ENCODE measurements at places on chromosomes 5 and 9.

DNA sequence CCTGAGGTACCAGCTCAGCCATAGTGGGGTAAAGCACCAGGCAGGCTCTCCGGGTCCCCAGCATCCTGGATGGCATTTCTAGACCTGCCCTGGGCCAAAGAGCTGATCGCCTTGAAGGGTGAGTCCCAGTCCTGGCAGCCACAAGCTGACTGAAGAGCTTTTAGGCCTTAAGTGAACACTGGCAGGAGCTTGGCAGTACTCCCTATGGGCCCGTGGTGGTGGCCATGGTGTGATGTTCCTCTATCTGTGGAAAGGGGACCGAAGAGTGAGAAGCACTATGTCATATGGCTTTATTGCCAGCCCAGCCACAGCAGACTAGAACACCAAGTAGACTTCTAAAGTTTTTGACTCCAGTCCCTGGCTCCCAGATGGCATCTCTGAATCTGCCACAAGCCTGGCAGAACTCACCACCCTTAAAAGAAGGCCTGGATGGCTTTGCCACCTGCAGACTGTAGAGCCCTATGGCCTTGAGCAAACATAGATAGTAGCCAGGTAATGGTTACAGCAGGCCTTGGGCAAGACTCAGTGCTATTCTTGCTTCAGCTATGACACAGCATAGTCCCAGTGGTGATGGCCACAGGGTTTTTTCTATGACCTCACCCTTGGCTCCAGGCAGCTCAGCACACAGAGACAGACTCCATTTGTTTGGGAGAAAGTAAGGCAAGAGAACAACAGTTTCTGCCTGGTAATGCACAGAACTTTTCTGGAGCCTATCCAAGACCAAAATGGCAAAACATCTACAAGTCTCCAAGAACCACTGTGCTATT lies 801.5 kb upstream of the DMAC1 start:
- H3K4me1 ChIP-seq: no peaks in the 10 kb centered on the region
- no peak overlapping the region for H3K4me3 ChIP-seq
- H3K27ac ChIP-seq: no peak overlapping the region
- no peak for DNase-seq
- no peaks in the 10 kb centered on the region for H3K27me3 ChIP-seq

GRCh38 chr5:57383093-57383861 lies 99.3 kb downstream of the ACTBL2 start:
- H3K4me3 ChIP-seq: peak overlapping the region; percentile 36
- H3K27me3 ChIP-seq: no peaks in the 10 kb centered on the region
- no peaks in the 10 kb centered on the region for H3K36me3 ChIP-seq
- no peak for DNase-seq
- peak overlapping the region; percentile 78 for H3K27ac ChIP-seq
- H3K4me1 ChIP-seq: peaks cover 9% of the 10 kb centered on the region

- no peaks in the 10 kb centered on the region for H3K36me3 ChIP-seq
- peaks cover 67% of the 10 kb centered on the region for H3K4me1 ChIP-seq
- peak overlapping the region; percentile 76 for H3K27ac ChIP-seq
- H3K4me3 ChIP-seq: no peak overlapping the region
- DNase-seq: no peak
- no peaks in the 10 kb centered on the region for H3K27me3 ChIP-seq
Observed at GRCh38 chr5:136013559-136013958, 15.2 kb upstream of the TGFBI start.

GRCh38 chr5:84251503-84251902 lies 133.2 kb downstream of the EDIL3 start:
- DNase-seq: no peak
- H3K4me3 ChIP-seq: no peak overlapping the region
- H3K27me3 ChIP-seq: no peaks in the 10 kb centered on the region
- no peak overlapping the region for H3K27ac ChIP-seq
- H3K36me3 ChIP-seq: no peaks in the 10 kb centered on the region

DNA sequence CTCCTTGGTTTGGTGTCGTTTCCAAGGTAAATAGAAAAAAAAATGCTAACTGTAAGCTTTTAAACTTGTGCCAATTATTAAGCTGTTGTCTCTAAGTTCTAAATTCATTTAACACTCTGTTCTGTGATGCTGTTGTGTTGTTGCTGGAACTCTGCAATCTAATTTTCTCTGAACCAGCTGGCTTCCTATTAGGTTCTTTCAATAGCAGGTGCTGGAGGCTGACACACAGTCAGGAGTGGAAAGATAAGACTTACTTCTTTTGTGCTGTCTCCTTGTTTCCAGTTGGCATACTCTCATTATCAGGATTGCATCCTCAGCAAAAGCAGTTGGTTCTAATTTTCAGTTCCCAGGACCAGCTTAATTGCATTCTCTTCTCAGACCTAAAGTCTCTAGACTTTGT lies 1252.6 kb upstream of the NUDT12 start:
- no peak for DNase-seq
- no peaks in the 10 kb centered on the region for H3K27me3 ChIP-seq
- no peaks in the 10 kb centered on the region for H3K4me1 ChIP-seq
- H3K4me3 ChIP-seq: no peak overlapping the region
- peaks cover 2% of the 10 kb centered on the region for H3K36me3 ChIP-seq

DNA sequence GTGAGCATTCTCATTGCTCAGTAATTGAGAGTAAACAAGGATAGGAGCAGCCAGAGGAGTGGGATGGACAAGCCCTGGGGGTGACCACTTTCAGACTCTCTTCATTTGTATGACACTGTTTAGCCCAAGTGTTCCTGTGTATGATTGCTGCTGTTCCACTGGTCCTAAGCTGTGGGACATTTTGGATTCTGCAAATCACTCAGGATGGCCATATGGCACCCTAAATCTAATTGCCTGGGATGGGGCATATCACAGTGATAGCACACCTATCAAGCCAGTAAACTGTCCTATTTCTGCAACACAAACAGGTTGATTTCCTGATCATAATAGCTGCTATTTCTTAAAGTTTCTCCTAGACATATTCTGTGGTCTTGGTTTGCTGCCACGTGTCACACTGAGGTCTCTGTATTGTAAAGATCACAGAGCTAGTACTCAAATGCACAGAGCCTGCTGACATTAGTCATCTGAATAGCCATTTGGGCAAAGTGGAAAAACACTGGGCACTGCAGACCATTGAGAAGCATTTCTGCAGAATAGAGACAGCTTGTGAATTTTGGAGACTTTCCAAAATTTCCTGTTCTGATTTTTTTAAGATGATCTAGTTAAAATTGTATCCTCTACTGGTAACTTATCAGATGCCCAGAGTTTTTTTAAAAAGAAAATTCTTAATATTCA lies 320.2 kb downstream of the RFX3 start:
- H3K27ac ChIP-seq: no peak overlapping the region
- DNase-seq: no peak
- H3K27me3 ChIP-seq: peaks cover 4% of the 10 kb centered on the region
- no peaks in the 10 kb centered on the region for H3K36me3 ChIP-seq
- no peak overlapping the region for H3K4me3 ChIP-seq

DNA sequence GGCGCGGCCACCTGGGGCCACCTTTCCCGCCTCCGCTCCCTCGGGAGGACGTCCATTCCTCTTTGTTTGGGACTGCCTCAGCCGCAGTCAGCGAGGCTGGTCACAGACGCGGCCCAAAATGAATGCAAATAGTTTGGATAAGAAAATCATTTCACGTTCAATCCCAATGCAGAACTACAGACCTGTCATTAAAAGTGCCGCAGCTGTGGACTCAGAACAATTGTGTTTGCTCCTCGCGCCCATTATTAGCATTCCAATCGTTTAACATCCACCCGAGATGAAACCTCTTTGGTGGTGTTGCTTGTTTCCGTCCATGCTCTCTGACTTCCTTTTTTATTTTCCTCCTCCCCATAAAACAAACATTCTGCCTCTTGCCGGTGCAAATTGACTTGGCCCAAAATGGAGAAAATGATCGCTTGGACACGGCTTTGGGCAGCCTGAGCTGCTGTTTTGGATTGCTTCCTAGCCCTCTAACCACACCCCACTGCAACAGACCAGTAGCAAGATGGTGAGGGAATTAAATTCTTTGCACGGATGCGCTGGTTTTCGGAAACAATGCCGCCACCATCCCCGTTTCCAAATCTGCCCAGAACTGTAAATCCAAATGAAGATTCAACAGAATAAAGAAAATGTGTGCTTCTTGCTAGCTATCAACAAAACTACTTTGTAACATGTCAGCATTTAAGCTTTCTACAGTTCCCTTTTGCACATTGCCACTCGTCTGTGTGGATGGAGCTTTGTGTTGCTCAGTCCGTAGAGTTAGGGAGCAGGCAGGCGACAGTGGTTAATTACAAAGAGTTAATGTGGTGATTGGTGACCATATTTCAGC lies 784 bp downstream of the NLN start:
- H3K36me3 ChIP-seq: no peaks in the 10 kb centered on the region
- peak overlapping the region; percentile 85 for H3K4me3 ChIP-seq
- H3K4me1 ChIP-seq: peaks cover 20% of the 10 kb centered on the region
- peak overlapping the region; percentile 93 for H3K27ac ChIP-seq
- DNase-seq: peak; percentile 52
- H3K27me3 ChIP-seq: no peaks in the 10 kb centered on the region

- H3K36me3 ChIP-seq: no peaks in the 10 kb centered on the region
- H3K27ac ChIP-seq: no peak overlapping the region
- no peak for DNase-seq
- H3K27me3 ChIP-seq: no peaks in the 10 kb centered on the region
- H3K4me3 ChIP-seq: no peak overlapping the region
- peaks cover 21% of the 10 kb centered on the region for H3K4me1 ChIP-seq
Observed at GRCh38 chr5:17309462-17309861, 92.0 kb downstream of the BASP1 start.

- H3K4me1 ChIP-seq: no peaks in the 10 kb centered on the region
- no peak overlapping the region for H3K27ac ChIP-seq
- H3K4me3 ChIP-seq: no peak overlapping the region
- no peaks in the 10 kb centered on the region for H3K27me3 ChIP-seq
Observed at GRCh38 chr5:127922603-127923002, 161.0 kb upstream of the SLC12A2 start.

- no peak for DNase-seq
- H3K27me3 ChIP-seq: peaks cover 2% of the 10 kb centered on the region
- H3K27ac ChIP-seq: no peak overlapping the region
- H3K4me1 ChIP-seq: peaks cover 3% of the 10 kb centered on the region
- H3K36me3 ChIP-seq: no peaks in the 10 kb centered on the region
Observed at GRCh38 chr9:105679257-105680022, 14.9 kb upstream of the TMEM38B start.

- DNase-seq: no peak
- no peaks in the 10 kb centered on the region for H3K4me1 ChIP-seq
- peaks cover 11% of the 10 kb centered on the region for H3K36me3 ChIP-seq
- H3K4me3 ChIP-seq: no peak overlapping the region
- no peaks in the 10 kb centered on the region for H3K27me3 ChIP-seq
- H3K27ac ChIP-seq: no peak overlapping the region
Observed at GRCh38 chr5:154970759-154971158, 29.9 kb downstream of the MRPL22 start.

- no peaks in the 10 kb centered on the region for H3K27me3 ChIP-seq
- no peaks in the 10 kb centered on the region for H3K36me3 ChIP-seq
- peaks cover 41% of the 10 kb centered on the region for H3K4me1 ChIP-seq
- no peak for DNase-seq
- no peak overlapping the region for H3K27ac ChIP-seq
Observed at GRCh38 chr5:133930813-133931090, 37.7 kb downstream of the C5orf15 start.

DNA sequence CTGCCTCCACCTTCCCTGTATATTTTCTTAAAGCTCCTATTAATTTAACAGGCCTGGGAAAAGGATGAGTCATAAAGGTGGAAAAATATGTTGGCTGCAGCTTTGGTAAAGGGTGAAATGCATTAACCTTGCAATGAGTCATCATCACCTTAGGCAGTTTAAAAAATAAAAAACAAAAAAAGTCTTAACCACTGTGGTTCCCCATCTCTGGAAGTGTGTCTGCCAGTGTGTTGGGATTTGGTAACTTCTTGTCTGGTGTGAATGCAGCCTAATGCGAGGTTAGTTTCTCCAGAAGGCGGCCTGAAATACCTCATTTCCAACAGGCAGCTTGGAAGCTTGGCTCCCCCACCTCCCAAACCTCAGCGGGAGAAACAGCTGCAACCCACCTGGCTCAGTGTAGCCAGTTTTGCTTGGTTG lies 265.3 kb upstream of the GAS1 start:
- DNase-seq: no peak
- no peaks in the 10 kb centered on the region for H3K27me3 ChIP-seq
- H3K36me3 ChIP-seq: no peaks in the 10 kb centered on the region
- H3K27ac ChIP-seq: no peak overlapping the region
- peaks cover 19% of the 10 kb centered on the region for H3K4me1 ChIP-seq

DNA sequence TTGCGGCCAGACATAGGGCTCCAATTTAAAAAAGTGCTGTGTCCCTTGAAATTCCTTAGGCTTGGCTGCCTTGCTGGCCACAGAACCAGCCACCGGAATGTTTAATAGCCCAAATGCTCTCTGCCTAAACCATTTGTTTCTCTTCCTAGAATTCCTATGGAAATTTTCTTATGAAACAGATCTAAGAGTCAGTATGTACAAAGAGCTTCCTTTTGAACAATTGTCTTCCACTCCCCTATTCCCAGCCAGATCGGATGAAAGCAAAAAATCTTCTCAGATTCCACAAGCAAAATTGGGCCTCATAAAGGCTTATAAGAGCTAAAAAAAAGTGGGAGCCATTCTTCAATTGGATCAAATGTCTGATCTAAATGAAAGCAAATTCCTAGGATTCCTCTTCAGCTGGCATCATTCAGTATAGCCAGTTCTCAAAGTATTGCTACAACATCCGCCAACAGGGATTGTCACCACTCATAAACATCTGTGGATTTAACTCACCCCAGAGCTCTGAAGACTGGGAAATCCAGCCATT lies 104.3 kb downstream of the CEMIP2 start:
- H3K4me3 ChIP-seq: no peak overlapping the region
- no peak for DNase-seq
- H3K36me3 ChIP-seq: no peaks in the 10 kb centered on the region
- no peaks in the 10 kb centered on the region for H3K27me3 ChIP-seq
- peaks cover 25% of the 10 kb centered on the region for H3K4me1 ChIP-seq

DNA sequence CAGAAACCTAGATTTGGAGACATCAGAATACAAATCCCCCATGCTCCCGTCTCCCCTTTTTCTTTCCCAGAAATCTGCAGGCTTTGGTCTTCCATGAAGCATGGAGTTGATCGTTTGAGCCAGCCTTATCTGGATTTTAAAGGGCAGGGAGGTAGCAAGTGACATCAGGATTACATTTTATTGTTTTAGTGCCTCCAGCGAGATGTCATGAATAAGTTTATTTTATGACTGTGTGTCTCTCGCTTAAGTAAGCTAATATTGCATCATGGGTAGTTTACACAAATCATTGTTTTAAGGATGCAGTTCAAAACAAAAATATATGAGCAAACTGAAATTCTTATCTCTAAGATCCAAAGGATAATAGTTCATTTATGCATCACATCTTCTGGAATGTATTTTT lies 50.7 kb upstream of the TNFSF8 start:
- H3K27ac ChIP-seq: no peak overlapping the region
- no peak for DNase-seq
- no peaks in the 10 kb centered on the region for H3K27me3 ChIP-seq
- no peaks in the 10 kb centered on the region for H3K36me3 ChIP-seq
- no peaks in the 10 kb centered on the region for H3K4me1 ChIP-seq
- H3K4me3 ChIP-seq: no peak overlapping the region

DNA sequence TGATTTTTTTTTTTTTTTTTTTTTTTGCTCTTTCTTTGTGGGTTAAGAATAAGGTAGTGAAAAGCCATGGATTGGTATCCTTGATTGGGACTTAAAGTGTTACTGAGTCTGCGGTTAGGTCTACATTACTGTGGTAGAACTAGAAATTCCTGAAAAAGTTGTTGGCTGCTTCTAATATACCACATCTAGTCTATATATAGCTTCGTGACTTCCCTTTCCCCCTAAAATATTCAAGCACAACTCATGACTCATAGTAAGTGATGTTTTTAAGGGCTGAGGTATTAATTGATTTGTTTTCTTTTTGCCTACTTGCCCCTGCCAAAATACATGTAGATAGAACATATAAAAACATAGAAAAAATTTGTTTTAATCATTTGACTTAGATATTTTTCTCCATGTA lies 247.6 kb downstream of the TMEM232 start:
- no peaks in the 10 kb centered on the region for H3K4me1 ChIP-seq
- H3K27me3 ChIP-seq: no peaks in the 10 kb centered on the region
- no peaks in the 10 kb centered on the region for H3K36me3 ChIP-seq
- DNase-seq: no peak
- no peak overlapping the region for H3K27ac ChIP-seq
- no peak overlapping the region for H3K4me3 ChIP-seq
